SHP77 treated with DMSO at 0.1 percent for 48 hours (cell line): ENCODE measurements at places on chromosomes 5 and 9.

DNA sequence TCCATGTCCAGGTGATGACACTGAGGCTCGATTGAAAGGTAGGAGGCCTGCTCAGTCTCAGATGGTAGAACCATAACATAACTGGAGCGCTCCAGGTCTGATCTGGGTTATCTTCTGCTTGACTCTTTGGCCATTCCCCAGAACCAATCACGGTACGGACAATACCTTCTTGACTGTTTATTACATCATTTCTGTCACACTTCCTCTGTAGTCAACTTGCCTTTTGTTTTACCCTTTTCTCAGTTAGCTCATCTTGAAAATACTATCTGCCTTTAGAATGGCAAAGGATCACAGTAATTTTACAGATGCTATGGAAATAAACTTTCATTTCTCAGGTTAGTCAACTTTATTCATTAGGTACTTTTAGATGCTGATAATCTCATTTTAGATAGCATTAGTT lies 22.4 kb downstream of the GLRA1 start:
- no peak for DNase-seq

DNA sequence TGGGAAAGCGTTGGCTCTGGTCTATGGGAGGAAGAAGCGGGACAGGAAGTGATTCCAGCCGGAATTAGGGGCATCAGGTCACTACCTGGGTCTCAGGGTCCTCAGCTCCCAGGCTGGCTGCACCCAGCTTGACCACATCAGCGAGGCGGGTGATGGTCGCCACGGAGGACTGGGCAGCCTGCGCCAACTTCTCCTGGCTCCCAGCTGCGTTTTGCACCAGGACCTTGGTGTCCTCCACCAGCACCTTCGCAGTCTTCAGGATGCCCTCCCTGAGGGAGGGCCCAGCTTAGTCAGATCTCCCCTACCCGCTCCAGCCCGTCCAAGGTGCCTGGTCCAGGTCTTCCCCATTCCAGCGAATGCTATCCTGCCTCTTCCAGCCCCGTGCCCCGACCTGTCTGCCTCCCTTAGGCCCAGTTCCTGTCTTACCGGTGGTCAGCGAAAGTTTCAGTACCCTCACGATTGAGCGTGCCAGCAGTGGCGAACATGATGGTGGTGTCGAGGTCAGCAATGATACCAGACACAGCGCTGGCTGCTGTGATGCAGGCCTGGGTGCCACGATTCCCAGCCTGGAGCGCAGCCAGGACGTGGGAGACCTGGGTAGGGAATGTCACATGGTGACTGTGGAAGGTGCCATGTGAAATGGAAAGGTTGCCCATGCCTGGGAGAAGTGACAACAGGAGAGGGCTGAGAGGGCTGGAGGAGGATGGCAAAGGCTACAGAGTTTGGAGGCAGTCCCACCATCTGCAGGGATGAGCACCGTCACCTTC lies 14.4 kb upstream of the TPM2 start:
- no peak for DNase-seq

GRCh38 chr5:78109891-78110324 lies 184.6 kb downstream of the AP3B1 start:
- no peak for DNase-seq

DNA sequence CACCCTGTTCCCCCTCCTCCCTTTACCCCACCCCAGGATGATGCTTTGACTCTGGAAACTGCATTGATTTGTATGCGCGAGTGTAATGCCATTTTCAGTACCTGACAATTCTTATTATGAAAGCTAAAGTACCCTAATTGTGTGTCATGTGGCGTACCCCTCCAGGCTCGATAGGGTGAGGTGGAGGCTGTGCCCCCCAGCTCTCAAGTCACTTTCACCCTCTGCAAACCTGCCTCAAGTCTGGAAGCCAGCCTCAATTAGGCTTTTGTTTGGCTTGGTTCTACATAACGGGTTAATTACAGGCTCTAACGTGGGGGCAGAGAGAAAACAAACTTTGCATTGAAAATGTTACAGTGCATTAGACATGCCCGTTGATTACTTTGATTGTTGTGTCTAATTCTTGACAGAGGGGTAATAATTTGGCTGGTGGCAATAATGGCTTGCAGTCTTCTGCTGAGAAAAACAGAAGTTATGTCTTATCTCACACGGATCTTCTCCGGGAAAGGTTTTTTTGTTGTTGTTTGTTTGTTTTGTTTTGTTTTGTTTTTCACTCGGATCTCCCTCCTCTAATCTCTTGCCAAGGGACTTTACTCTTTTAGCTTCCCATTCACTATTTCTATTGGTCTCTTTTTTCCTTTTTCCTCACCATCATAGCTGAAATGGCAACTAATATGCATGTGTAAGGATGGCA lies 12.6 kb downstream of the ISL1 start:
- no peak for DNase-seq
